ENCODE measurements at places on chromosomes 6 and 20.

DNA sequence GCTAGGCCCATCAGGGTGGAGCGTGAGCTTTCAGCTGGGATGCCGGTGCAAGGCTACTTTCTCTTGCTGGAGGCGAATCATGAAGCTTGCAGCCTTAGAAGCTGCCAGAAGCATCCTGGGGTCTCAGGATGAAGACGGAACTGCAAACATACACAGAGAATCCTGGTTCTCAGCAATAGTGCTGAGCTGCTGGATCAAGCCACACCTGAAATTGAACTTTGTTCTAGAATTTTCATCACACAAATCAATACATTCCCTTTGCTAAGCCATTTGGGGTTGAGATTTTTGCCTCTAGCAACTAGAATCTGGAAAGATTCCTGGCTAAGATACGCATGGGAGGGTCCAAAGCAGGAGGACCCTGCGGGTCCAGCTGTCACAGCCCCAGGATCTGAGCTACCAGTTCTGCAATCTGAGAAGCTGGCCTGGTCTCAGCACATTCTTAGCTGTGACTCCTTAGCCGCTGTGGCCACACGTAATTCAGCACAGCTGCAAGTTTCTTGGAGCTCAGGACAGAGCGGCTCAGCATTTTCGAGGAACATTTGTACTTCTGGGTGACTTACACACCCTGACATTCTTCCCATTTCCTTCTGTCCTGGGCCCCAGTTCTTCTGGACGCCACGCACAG is 6.6 kb upstream of the ARFGAP1 start:
- DNase-seq, result no peak

GRCh38 chr6:131764350-131764749 is 43.5 kb upstream of the ENPP1 start:
- DNase-seq, result no peak

GRCh38 chr6:6191476-6191875 is 129.0 kb downstream of the F13A1 start:
- no peak for DNase-seq

DNA sequence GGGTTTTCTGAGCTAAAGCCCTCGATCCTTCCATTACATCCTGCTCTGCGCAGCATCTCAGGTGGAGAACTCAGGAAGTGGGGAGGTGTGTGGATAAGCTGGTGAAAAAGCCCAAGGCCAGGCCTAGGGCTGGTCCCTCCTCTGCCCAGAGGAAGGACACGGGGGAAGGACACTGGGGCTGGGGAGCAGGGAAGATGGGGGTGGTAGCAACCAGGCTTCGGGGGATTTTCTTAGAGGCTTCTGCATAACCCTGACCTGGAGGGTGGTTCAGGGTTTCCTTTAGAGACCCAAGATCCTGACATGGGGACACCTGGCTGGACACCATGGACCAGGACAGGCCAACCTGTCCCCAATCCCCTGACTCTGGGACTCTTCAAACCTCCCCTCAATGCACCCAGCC is 37.9 kb downstream of the SUN5 start:
- no peak for DNase-seq

DNA sequence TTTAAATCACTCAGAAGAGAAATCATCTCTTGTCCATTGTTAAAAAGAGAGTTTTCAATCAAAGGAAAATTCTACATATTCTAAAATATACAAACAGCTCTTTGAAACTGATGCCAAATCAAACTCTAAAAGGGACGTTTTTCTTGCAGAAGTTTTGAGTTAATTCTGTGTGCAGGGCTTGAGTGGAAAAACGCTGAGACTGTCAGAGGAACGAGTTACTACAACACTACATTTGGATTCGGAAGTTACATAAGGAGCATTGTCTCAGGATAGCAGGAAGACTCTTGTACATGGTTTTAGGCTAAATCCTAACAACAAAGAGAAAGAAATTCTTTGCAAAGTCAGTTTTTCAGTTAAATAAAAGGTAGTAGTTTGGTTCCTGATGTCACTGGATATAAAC is 155.7 kb upstream of the SUPT3H start:
- DNase-seq, result no peak

- DNase-seq, result no peak
These were observed 45.0 kb downstream of the TFAP2A start for GRCh38 chr6:10369896-10370295.

DNA sequence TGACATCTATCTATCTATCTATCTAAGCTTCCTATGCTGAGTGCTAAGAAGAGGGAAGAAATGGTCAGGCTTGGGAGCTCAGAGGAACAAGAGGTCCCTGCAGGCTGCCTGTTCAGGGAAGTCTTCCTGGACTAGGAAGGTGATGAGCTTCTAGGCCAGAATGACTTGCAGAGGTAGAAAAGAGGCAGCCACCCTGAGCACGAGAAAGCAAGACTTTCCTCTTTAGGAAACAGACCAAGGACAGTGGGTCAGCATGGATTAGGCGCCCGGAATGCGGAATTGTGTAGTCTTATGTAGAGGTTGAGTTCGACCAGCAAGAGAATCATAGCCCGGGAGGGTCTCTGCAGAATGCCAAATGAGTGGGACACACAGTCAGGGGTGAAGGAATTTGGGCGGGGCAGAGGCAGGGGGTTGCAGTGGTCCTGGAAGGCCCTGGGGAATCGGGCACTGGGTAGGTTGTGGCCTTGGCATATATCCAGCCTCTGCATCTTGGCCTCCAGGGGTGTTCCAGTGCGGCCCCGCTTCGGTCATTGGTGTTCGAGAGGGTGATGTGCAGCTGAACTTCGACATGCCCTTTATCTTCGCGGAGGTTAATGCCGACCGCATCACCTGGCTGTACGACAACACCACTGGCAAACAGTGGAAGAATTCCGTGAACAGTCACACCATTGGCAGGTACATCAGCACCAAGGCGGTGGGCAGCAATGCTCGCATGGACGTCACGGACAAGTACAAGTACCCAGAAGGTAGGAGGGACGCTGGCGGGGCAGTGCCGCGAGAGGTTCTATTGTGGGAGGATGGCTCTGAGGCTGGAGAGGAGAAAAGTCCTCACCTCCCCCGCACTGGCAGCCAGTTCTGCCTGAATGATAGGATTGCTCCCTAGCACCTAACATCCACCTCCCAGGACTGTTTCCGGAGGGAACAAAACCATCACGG is 32.1 kb downstream of the TGM3 start:
- no peak for DNase-seq

GRCh38 chr6:4136354-4136831 is 1.0 kb upstream of the ECI2 start:
- no peak for DNase-seq

DNA sequence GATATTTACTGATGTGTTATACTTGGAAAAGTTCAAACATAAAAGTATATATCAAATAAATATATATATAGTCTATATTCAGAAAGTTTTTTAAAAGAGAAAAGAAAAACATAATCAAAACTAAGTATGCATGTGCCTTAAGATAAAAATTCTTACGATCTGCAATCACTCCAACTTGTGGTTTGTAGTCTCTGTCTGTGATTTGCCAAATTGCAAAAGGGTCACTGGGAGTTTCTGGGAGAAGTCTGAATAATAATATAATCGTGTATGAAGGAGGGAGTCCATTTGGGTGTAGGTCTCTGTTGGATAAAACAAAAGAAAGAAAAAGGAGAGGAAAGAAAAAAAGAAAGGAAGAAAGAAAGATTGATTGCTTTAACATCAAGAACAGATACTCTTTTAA is 92.4 kb downstream of the COL12A1 start:
- DNase-seq, result no peak

GRCh38 chr20:16580147-16580546 is 6.9 kb upstream of the KIF16B start:
- DNase-seq, result no peak

- no peak for DNase-seq
These were observed 66.3 kb downstream of the SMOC2 start for GRCh38 chr6:168507297-168507696.

DNA sequence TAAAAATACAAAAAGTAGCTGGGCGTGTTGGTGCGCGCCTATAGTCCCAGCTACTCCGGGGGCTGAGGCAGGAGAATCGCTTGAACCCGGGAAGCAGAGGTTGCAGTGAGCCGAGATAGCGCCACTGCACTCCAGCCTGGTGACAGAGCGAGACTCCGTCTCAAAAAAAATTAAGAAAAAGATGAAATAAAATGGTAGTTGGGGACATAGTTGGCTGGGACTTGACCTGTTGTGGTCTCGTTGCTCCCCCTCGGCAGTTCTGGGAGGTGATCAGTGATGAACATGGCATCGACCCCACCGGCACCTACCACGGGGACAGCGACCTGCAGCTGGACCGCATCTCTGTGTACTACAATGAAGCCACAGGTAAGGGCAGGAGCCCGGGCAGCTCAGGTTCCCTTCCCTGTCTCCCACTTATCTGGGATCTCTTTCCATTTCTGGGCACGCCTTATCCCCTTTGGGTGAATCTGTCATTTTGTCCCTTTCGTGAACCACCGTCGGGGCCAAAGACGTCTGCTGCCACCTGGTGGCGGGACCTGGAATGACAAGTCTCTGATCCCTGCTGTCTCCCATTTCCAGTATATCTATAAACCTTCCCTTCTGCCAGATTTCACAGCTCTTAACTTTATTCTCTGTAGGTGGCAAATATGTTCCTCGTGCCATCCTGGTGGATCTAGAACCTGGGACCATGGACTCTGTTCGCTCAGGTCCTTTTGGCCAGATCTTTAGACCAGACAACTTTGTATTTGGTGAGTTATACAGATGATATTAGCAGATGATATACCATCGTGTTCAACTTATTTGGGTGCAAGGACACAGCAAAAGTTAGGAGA is 2.3 kb downstream of the TUBB start:
- peak; percentile 90 for DNase-seq

GRCh38 chr20:62980380-62980960 is 26.3 kb downstream of the BHLHE23 start:
- no peak for DNase-seq

- no peak for DNase-seq
These were observed 508.4 kb upstream of the SULF2 start for GRCh38 chr20:48293671-48294070.

GRCh38 chr20:14780508-14780907 is 443.1 kb upstream of the FLRT3 start:
- no peak for DNase-seq

DNA sequence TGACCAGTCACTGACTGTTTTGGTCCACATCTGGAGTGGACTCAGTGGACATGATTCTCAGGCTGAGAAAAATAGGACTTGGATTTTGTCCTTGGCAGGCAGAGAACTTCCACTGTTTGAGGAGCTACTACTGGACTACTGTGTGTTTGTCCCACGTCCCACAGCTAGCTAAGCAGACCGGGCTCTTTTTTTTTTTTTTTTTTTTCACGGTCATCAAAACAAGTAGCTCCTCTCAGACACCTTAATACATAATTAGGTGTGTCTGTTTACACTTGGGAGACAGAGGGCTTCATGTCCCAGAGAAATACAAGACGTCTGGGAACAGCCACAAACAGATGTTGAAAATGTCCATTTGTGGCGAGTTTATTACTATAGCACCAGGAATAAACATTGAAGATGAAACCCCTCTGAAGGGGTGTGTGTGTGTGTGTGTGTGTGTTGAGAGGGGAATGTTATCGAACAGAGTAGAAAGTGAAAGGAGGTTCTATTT is 155.0 kb upstream of the SUPT3H start:
- DNase-seq, result no peak

- no peak for DNase-seq
These were observed 24.0 kb upstream of the SERINC1 start for GRCh38 chr6:122495612-122496011.

GRCh38 chr6:136696783-136697364 is 95.4 kb downstream of the MAP3K5 start:
- no peak for DNase-seq

DNA sequence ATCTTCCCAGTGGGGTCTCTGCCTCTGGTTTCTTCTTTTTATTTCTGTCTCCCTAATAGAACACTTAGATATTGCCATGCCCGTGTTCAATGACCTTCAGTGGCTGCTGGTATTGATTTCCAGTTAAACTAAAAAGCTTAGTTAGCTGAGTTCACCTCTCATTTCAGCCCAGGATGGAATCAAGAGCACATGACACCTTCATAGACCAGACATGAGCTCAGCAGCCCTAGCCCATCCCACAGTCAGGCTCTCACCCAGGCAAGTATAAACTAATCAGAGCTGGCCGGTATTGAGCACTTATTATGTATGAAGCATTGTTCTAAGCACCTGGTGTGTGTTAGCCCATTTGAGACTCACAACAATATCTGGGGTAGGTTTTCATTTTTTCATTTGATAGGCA is 33.7 kb upstream of the PLEKHG1 start:
- no peak for DNase-seq

DNA sequence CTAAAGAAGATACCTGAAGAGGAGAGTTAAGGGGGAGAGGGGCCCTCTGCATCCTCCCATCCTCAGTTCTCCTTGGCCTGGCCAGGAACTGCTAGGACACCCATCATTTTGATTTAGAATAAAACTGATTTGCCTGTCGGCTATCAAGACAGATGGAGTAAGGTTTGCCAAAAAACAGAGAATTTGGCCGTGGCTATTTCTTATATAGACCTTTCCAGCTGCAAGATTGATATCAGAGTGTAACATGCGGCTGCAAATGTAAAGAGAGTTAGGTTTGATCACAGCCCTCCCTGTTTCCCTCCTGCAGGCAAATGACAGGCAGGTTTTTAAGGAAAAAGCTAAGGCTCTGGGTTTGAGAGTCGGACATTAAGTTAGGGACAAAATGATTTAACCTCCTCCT is 226.6 kb upstream of the TAB2 start:
- no peak for DNase-seq

GRCh38 chr6:3372184-3372846 is 84.5 kb downstream of the SLC22A23 start:
- DNase-seq, result no peak

DNA sequence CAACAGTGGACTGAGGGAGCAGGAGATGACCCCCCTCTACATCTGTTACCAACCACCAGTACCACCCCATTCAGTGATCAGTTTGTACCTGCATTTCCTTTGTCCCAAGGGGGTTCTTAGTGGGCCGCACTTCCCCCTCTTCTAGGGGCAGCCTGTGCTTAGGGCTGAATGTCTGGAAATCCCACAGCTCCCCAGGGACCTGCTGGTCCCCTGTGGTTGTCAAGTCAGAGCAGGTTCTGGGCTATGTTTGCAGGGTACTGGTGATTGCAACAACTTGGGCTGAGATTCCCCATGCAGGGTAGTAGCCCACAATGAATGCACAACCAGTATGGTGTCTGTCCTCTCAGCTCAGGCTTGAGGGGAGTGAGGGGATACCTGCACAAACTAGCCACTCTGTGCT is 39.7 kb upstream of the COL10A1 start:
- DNase-seq, result no peak

DNA sequence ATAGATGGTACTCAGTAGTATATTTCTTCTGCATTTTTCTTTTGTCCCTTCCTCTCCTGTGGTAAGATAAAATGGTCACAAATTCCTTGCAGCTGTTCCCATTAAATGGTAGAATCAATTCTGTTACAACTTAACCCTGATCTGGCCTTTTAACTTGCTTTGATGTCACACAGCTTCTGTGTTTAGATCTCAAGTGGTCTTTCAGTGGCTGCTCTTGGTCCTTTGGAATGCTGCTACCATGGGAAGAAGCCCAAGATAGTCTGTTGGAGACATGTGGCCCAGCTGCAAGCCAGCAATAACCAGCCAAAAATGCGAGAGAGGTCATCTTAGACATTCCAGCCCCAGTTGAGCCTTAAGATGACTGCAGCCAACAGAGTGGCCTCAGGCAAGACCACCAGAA is 429.7 kb downstream of the KIF16B start:
- no peak for DNase-seq

GRCh38 chr20:61436667-61437279 is 184.7 kb downstream of the CDH4 start:
- DNase-seq, result no peak

All from suppressor macrophage treated with lipopolysaccharide for 4 hours (primary cell).